AG04450 (cell line): ENCODE measurements at places on chromosomes 1 and 21.
A peak's percentile ranks its signal among the peaks of the same experiment; 100 is the strongest.

GRCh38 chr1:206808615-206809014 is 36.3 kb upstream of the IL10 start:
- DNase-seq = no peak

- no peak for DNase-seq
Measured at GRCh38 chr1:61955261-61955660, 213.0 kb downstream of the PATJ start.

DNA sequence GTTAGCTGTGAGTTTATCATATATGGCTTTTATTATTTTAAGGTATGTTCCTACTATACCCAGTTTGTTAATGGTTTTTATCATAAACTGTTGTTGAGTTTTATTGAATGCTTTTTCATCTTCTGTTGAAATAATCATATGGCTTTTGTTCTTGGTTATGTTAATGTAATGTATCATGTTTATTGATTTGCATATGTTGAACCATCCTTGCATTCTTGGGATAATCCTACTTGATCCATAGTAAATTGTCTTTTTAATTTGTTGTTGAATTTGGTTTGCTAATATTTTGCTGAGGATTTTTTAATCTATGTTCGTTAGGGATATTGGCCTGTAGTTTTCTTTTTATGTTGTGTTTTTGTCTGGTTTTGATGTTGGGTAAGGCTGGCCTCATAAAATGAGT is 185.6 kb downstream of the PAPPA2 start:
- no peak for DNase-seq

DNA sequence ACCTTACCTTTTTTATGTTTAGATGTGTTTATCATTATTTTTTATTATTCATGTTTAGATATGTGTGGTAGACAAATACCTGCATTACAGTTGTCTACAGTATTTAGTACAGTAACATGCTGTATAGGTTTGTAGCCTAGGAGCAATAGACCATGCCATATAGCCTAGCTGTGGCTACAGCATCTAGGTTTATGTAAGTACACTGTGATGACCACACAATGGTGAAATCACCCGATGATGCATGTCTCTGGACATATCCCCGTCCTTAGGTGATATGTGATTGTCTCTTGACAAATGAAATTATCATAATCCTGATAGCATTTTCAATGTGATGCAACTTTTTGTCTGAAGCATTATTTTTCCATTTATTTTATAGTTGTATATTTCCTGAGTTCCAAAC is 121.2 kb downstream of the DISP1 start:
- DNase-seq = no peak

- no peak for DNase-seq
Measured at GRCh38 chr1:10059342-10059718, 26.6 kb downstream of the UBE4B start.

GRCh38 chr1:209430107-209430506 is 153.4 kb upstream of the CAMK1G start:
- DNase-seq = no peak

GRCh38 chr1:228488125-228488817 is 1.1 kb downstream of the RNF187 start:
- DNase-seq = no peak

GRCh38 chr1:11875094-11875493 is 16.3 kb upstream of the NPPB start:
- DNase-seq = no peak

GRCh38 chr21:35138665-35139381 is 89.7 kb upstream of the RUNX1 start:
- peak; percentile 61 for DNase-seq

DNA sequence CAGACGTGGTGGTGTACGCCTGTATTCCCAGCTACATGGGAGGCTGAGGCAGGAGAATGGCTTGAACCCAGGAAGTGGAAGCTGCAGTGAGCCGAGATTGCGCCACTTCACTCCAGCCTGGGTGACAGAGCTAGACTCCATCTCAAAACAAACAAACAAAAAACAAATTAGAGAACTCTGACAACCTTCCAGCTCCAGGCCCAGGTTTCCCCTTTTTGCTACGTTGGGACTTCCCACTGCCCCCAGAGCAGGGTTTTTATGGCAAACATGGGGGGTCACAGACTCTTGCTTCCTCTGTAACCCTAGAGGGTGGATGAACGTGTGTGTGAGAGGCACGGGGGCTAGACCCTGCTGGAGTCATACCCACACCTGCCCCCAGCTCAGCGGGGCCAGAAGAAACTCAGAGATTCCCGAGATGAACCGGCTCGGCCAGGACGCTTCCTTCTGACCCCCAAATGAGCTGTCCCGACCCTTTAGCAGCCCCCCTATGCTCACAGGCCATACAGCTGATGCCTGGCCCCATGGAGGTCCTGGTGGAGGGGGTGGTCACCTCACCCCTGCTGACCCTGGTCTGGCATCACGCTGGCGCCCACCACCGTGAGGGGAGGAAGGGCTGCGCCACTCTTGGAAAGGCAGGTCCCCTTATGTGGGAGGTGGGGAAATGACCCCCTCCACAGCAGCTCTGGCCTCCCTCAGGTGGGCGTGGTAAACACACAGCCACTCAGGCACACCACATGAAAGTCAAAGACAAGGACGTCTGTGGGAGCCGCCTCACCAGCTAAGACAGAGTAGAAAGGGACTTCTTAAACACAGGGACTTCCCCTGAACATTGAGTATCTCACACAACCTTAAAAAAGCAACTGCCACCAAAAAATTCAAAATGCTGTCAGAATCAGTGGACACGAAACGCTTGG is 7.1 kb downstream of the GPR157 start:
- no peak for DNase-seq

DNA sequence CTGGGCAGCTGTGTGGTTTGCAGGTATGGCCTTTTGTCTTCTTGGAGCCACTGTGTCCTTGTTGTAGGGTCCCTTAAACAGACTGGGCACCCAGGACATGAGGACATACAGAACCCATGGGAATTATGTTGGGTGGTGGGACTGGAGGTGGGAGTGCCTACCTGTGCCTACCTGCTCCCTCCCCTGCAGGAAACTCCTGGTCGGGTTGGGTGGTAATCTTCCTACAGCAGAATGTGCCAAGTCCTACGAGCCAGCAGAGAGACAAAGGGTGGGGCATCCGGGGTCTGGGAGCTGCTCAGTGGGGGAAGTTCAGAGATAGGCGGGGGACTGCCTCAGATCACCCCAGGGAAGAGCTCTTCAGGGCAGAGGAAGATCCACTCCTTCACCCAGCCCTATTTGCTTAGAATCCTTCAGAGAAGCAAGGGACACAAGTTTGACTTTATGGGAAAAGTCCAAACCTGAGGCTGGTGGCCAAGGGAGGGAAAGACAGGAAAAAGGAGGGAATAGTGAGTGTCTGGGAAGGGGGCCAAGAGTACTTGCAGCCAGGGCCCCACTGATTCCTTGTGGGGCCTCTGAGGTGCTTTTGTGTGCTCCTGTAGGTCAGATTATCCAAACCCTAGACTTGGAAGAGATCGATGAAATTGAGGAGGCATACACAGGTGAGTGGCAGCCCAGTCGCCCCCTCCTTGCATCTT is 58.3 kb downstream of the KIF21B start:
- no peak for DNase-seq

- no peak for DNase-seq
Measured at GRCh38 chr1:234543442-234544086, 64.6 kb upstream of the TARBP1 start.

DNA sequence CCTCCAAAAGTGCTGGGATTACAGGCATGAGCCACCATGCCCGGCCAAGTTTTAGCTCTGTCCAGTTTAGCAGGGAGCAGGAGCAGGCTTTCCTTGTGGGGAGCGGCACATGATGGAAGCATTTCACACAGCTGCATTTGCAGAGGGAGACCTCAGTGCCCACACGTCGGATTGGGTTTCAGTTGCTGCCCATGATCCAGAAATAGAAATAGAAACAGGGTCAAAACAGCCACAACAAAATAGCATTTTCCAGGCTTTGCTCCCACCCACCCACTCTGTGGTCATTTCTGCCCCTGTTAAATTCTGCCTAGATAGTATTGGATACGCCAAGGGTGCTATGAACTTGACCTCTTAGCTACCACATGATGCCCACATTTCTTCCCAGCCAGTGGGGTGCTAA is 128.4 kb downstream of the CNIH3 start:
- DNase-seq = no peak

GRCh38 chr21:14991957-14992356 is 72.8 kb downstream of the NRIP1 start:
- no peak for DNase-seq

GRCh38 chr1:71522721-71523120 is 441.9 kb upstream of the ZRANB2 start:
- DNase-seq = no peak

DNA sequence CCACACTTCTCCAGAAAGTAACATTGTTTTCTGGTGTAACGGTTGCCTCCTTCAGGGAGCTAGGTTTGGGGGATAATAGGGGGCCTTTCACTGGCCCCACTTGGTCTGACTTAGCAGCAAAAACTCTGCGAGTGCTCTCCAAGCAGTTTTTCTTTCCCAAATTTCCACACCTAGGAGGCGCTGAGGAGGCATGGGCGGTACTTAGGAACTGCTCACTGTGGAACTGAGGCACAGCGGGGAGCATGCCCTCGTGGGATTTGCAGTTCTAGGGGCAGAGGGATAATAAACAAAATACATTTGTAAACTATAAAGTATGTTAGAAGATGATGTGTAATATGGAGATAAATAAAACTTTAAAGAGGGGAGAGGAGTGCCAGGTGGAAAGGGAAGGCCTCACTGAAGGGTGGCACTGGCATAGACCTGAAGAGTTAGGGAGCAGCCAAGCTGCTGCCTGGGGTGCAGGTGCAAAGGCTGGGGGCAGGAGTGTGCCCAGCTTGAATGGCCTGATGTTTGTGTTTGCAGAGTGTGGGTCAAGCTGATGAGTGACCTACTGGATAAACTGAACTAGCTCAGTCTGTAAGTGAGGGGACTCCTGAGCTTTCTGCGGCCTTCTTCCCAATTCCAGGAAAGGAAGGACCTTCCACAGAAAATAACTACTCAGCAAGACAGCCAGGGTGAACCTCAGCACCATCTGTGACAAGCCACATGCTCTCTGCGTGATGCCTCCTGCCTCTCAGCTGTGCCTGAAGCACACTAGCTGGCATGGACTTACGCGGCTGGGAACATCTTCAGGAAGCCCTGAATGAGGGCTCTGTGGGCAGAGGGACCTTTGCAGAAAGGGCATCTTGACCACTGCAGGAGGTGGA is 1.9 kb downstream of the EPHX1 start:
- DNase-seq = no peak

GRCh38 chr1:75174031-75174760 is 40.0 kb downstream of the LHX8 start:
- no peak for DNase-seq

DNA sequence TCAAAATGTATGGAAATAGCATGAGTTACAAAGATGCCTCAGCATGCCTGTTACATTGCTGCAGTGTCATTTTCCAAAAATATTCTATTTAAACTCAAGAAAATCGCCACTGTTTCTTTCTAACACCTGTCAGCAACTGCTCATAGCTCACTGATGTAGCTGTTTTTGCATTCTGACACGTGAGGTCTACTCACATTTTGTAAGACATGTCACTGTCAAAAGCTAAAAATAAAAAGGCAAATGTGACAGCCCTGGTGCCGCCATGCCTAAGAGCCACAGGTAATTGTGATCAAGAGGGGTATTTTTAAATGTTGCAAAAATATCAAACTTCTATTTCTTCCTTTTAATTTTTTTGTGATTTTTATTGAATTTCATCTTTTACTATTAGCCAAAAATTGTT is 556.2 kb upstream of the TMPRSS15 start:
- no peak for DNase-seq

- no peak for DNase-seq
Measured at GRCh38 chr1:17403081-17403480, 31.1 kb downstream of the PADI6 start.

DNA sequence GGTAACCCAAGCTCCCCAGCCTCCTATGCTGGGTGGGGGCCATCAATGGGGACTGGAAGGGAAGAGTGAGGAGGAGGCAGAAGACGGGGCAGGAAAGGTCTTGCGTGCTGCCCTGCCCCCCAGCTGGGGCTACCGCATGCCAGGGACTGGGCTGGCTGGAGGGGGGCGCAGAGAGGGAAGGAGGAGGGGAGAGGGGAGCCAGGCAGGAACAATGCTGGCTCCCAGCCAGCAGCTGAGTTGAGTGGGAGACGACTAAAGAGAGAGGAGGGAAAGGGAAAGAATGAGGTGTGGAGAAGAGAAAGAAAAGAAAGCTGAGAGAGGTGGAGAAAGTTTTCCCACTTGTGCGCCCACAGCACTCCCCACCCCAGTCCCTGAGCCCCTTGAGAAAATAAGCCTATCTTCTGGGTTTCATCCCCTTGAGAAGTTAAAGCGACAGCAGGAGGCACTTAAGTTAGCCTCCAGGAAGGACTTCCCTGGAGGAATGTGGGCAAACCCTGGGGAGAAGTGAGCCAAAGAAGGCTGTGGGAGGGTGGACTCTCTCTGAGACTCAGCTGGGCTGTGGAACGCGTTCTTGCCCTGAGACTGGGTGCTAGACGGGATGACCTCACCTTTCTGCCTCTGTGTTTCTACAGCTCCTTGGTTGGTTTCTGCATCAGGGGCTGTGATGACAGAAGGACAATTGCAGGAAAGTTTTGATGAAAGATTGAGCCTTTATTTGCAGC is 12.9 kb upstream of the NES start:
- DNase-seq = no peak

GRCh38 chr1:240194120-240194519 is 102.4 kb downstream of the FMN2 start:
- DNase-seq = peak; percentile 24

GRCh38 chr1:201758499-201759050 is 70.4 kb upstream of the IPO9 start:
- no peak for DNase-seq

DNA sequence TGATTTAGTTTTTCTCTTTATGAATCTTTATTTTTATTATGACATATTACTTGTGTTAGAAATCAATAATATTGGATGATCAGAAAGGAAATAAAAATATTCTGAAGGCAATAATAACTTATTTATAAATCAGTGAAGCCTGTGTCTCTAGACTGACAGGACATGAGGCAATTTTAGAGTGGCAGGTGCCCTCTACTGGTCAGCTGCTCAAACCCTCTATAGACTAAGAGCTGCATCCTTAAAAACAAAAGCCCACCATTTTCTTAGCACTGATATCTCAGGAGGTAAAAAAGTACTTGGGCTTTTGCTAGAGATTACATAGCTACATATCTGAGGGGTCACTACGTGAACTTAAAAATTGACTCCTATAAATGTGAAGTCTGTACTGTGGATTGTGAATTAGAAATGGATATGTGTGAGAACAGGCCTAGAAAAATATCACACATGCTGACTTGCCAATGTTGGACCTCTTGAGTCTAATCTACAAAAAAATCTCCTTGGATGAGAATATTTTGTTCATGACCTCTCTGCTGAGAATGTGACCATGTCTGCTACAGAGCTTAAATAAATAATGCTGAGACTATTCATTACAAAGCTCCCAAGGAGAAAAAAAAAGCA is 597.9 kb upstream of the ADAMTS5 start:
- peak; percentile 20 for DNase-seq

DNA sequence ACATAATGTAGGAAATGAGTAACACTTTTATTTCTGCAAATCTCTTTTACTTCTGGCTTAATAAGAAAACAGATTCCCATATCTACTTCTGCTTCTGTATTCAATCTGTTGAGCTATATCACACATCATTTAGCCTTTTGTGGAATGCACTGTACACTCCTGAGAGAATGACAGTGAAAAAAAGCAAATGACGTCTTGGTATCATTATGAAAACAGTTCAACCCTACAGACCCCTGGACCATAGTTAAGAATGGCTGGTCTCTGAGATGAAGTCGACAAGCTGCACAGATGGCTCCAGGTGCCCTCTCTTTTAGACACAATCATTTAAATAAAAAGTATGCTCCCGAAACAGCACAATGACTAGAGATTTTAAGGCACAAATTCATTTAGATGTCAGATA is 247.0 kb downstream of the RERE start:
- no peak for DNase-seq
